Panc1 (cell line): ENCODE measurements at places on chromosomes 6 and 20.

DNA sequence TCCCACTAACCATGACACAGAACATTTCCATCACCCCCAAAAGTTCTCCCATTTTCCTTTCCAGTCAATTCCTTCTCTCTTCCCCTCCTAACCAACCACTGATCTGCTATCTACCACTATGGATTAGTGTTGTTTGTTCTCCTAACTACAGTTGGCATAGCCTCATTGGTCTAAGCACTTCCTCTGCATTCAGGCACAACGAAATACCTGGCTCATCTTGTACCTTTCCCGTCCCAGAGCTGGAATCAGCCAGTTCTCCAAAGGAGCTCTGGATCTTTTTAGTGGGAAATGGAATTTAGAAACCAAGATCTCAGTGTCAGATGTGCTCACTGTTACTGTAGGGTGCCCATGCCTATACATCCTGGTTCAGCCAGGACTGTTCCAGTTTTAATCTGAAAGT is 4.0 kb upstream of the WTAP start:
- H3K4me3 ChIP-seq, result no peak overlapping the region
- H3K27me3 ChIP-seq, result no peaks in the 10 kb centered on the region
- no peak for DNase-seq
- H3K4me1 ChIP-seq, result peaks cover 9% of the 10 kb centered on the region; the same call in 1 of the 2 replicates

DNA sequence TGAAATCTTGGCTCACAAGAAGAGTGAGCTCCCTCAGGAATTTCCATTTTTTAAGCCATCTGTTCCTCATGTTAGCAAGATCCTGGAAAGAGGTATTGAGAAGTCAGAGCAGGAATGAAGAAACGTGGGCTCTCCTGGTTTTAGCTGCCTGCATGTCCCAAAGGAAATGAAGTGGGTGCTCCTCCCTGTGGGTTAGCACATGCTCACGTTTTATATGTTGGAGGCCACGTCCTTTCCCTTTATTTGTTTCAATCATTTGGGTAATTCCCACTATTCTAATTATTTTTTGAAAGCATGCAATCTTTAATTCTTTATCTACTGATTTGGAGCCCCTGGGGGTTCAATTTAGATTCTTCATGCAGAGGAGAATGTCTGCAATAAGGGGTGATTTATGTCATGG is 4.3 kb upstream of the MAP3K4 start:
- no peak for DNase-seq
- H3K36me3 ChIP-seq, result no peaks in the 10 kb centered on the region; the same call in 1 of the 2 replicates
- H3K4me1 ChIP-seq, result no peaks in the 10 kb centered on the region
- H3K27me3 ChIP-seq, result no peaks in the 10 kb centered on the region
- no peak overlapping the region for H3K27ac ChIP-seq
- no peak overlapping the region for H3K4me3 ChIP-seq

DNA sequence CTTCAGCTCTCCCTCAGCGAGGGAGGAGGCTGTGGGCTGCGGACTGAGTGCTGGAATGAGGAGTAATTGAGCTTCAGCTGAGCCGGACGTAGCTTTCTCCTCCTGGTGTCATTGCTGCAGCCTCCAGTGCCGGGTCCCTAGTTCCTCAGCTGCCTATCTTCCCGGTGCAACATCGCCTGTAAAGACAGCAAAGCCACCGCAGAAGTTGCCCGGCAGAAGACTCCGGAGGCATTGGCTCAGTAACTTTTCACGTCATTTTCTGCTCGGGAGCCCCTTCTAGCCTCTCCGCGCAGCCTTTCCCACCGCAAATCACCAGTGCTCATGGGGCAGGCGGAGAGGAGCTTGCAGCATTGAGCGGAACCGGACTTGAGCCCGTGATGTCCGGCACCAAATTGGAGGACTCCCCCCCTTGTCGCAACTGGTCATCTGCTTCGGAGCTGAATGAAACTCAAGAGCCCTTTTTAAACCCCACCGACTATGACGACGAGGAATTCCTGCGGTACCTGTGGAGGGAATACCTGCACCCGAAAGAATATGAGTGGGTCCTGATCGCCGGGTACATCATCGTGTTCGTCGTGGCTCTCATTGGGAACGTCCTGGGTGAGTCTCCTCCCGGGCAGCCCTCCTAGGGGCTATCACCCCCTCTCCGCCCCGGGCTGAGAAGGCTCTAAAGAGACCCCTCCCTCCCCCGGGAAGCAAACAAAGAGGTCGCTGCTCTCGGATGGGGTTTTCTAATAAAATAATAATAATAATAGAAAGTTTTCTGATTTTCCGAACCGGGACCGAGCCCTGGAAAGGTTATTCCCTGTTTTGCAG is at the start of gene HCRTR2:
Gene HCRTR2 (plus strand): TSS at position 305 of the 816 bp plus-strand sequence. CDS start 73 bp downstream, at position 378.
- no peak within 1 kb of the TSS for H3K4me3 ChIP-seq
- no peak within 1 kb of the TSS for H3K27ac ChIP-seq
- DNase-seq, result no peak
- H3K36me3 ChIP-seq, result no peaks in the 10 kb centered on the region

GRCh38 chr6:40671694-40672050 is 84.5 kb upstream of the LRFN2 start:
- H3K4me1 ChIP-seq, result no peaks in the 10 kb centered on the region
- H3K27ac ChIP-seq, result no peak overlapping the region
- no peaks in the 10 kb centered on the region for H3K36me3 ChIP-seq
- no peak for DNase-seq
- no peak overlapping the region for H3K4me3 ChIP-seq

GRCh38 chr20:4297127-4297826 is 281.9 kb upstream of the RNF24 start:
- no peak for DNase-seq
- H3K4me3 ChIP-seq, result no peak overlapping the region
- H3K27ac ChIP-seq, result no peak overlapping the region
- H3K4me1 ChIP-seq, result no peaks in the 10 kb centered on the region
- H3K36me3 ChIP-seq, result no peaks in the 10 kb centered on the region
- H3K27me3 ChIP-seq, result peaks cover 3% of the 10 kb centered on the region; the same call in 1 of the 2 replicates
